Natural killer cell treated with Interleukin-12 subunit alpha and Interleukin-12 subunit beta and Interleukin-15 and Interleukin-18, amount 100 ng/mL, for 72 hours (primary cell): ENCODE measurements at places on chromosomes 4 and X. TPM values are rescaled to one million over a fixed set of nuclear protein-coding genes. Genes with fewer than 3 reads are reported as not detected.

DNA sequence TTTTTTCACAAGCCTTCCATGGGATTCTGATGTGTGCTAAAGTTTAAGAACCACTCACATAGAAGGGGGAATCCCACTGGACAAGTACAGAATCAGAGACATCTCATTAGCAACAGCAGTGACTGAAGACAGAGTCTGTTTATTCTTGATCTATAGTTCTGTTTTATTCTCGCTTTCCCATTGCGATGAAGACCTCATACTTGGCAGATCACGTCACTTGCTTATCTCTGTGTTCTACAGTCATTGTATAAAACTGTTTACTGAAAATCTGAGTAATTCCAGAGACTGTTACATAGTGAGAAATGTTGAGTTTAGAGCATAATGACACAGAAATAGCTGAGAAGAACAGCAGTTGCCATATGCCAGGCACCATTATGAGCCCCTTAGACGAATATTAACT lies 185.5 kb downstream of the PTTG2 start:
- no peak overlapping the region for H3K4me3 ChIP-seq
- no peaks in the 10 kb centered on the region for H3K4me1 ChIP-seq
- H3K27ac ChIP-seq: no peak overlapping the region
- H3K36me3 ChIP-seq: no peaks in the 10 kb centered on the region

DNA sequence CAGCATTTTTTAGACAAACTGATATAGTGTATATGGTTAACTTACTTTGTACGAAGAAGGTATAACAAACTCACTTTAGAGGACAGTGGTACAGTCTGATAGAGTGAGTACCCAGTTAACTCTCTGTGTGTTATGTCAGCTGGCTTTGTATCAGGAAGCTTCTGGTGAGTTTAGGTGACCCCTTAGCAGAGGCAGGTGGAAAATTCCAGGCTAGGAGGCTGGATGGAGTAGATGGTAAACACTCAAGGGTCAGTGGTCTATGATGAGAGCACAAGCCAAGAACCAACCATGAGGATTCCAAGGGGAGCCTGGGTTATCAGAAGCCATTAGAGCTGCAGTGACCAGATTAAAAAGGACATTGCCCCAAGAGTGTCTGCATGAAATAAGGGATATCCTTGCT lies 227.3 kb upstream of the CENPE start:
- H3K27me3 ChIP-seq: no peaks in the 10 kb centered on the region
- DNase-seq: no peak
- no peaks in the 10 kb centered on the region for H3K36me3 ChIP-seq
- no peak overlapping the region for H3K4me3 ChIP-seq

DNA sequence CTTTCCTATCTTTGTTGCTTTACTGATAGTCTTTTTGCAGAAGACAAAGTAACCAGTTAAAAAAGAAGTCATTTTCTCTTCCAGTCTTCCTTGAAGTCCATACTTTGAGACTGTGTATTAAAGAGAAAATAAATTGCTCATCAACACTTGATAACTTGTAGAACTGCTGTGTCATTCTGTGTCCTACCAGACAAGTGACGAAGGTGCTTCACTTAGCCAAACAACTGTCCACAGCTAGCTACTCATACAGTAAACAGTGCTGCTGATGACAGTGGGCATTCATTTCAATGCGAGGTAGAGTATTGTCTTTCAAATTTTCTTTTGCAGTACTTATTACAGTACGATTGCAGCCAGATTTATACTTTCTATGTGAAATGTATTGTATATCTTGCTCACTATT lies 11.5 kb downstream of the COL25A1 start:
- H3K4me1 ChIP-seq: no peaks in the 10 kb centered on the region
- H3K27me3 ChIP-seq: peaks cover 13% of the 10 kb centered on the region
- no peak overlapping the region for H3K4me3 ChIP-seq
- no peak overlapping the region for H3K27ac ChIP-seq
- H3K36me3 ChIP-seq: no peaks in the 10 kb centered on the region

The SAP30 gene
- 22.7 TPM for total RNA-seq

The SATL1 gene
- total RNA-seq: not detected
